Pancreas (tissue), 10 donors: ENCODE measurements at places on chromosomes 13 and 19.

DNA sequence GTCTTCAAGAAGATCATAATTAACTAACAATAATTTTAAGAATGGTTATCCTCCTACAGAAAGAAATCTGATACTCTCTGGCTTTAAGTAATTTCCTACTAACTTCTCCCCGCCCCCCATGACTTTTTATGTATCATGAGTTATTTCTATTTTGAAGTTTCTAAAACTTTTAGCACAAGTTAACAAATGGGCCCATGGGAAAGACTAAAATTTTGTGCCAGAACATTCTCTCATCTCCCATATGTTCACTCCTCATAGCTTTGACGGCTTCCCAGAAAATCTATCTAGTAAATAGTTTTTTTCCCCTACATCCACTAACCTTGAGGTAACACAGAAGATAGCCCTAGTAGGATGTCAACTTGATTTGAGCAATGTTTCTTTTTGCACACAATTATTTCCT, 148.3 kb downstream of the POSTN start:
- DNase-seq, result no peak

- DNase-seq, result no peak
Observed at GRCh38 chr13:86922936-86923335, 748.2 kb upstream of the SLITRK5 start.

DNA sequence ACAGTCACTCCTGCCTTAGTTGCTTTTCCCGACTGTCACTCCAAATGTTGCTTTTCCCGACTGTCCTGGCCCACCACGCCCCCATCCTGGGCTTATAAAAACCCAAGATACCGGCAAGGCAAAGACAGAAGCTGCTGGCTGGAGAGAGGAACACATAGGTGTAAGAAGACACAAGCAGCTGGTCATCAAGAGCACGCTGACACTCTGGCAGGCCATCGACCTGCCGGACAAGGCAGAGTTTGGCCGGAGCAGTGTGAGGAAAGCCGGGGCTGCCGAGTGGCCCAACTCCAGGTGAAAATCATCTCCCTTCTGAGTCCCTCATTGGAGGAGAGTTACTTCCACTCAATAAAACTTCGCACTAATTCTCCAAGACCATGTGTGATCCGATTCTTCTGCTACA, 349.5 kb downstream of the SLITRK1 start:
- DNase-seq, result no peak

GRCh38 chr13:46615888-46616531, 63.0 kb downstream of the LRCH1 start:
- DNase-seq, result no peak

DNA sequence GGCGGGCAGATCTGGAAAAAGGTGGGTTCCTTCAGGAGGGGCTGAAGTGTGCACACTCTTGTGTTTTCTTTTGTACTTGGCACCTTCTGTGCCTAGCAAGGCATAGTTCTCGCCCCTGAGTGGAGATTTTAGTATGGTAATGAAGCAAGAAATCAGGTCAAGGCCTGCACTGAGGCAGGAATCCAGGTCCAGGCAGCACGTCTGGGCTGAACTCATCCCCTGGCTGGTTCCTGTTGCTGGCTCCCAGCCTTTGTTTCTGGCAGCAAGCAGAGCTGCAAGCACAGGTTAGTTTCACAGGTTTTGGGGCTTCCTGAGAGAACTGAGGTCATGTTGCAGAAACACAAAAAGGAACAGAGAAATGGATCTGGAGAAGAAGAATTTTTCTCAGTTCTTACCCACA, 21.2 kb downstream of the SIGLEC7 start:
- DNase-seq, result no peak

- no peak for DNase-seq
Observed at GRCh38 chr19:43596842-43597461, 557 bp downstream of the ZNF576 start.

DNA sequence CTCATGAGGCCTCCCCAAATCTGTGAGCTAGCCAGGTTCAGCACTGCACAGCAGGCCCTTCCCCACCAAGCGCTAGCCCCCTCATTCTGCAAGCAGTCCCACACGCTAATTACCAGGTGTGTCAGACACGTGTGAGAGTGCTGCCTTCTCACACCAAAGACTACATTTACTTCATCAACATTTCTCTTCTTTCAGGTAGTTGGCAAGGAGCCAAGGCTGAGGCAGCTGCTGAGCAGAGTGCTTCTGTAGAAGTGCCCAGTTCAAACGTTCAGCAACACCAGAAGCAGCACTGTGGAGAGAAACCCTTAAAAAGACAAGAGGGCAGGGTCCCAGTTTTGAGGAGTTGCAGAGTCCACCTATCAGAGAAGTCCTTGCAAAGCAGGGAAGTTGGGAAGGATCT, 6.4 kb downstream of the ZNF773 start:
- no peak for DNase-seq

DNA sequence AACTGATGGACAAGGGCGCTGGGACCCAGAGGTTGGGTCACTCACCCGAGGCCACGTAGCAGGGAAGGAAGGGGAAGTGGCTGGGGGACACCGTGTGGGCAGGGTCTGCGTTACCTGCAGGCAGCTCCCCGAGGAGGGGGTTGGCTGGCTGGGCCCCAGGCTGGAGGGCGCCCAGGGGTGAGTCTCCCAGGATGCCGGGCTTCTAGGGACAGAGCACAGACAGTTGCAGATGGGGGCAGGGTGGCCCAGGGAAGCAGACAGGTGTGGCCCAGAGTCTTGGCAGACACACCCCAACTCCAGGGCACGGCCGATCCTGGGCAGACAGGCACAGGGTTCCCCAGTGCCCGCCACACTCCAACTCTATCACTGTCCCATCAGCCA, 5.6 kb upstream of the FDX2 start:
- no peak for DNase-seq

DNA sequence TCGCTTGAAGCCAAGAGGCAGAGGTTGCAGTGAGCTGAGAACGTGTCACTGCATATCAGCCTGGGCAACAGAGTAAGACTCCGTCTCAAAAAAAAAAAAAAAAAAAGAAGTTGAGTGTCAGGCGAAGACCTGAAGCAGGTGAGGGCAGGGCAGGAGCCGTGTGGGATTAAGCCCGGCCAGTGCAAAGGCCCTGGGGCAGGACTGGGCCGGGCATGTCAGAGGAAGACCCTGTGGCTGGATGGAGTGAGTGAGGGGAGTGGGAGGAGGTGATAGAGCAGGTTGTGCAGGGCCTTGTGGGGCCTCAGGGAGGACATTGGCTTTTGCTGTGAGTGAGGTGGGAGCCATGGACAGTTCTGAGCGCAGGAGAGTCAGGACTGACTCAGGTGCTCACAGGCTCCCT, 47.9 kb downstream of the TMED1 start:
- DNase-seq, result no peak

DNA sequence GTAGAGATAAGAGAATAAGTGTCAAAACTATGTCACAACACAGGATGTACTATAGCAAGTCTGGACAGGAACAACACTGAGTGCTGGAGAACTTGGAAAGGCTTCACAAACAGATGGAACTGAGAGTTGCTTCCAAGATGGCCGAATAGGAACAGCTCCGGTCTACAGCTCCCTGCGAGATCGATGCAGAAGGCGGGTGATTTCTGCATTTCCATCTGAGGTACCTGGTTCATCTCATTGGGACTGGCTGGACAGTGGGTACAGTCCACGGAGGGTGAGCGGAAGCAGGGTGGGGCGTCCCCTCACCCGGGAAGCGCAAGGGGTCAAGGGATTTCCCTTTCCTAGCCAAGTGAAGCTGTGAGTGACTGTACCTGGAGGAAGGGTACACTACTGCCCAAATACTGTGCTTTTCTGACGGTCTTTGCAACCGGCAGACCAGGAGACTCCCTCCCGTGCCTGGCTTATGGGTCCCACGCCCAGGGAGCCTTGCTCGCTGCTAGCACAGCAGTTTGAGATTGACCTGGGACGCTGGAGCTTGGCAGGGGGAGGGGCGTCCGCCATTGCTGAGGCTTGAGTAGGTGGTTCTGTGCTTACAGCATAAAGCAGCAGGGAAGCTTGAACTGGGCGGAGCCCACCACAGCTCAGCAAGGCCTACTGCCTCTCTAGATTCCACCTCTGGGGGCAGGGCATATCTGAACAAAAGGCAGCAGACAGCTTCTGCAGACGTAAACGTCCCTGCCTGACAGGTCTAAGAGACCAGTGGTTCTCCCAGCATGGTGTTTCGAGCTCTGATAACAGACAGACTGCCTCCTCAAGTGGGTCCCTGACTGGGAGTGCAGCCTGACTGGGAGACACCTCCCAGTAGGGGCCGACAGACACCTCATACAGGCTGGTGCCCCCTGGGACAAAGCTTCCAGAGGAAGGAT, 46.0 kb downstream of the USP12 start:
- DNase-seq, result no peak

GRCh38 chr19:53571339-53571738, 33.4 kb downstream of the ZNF331 start:
- no peak for DNase-seq

- no peak for DNase-seq
Observed at GRCh38 chr19:7301525-7301924, 7.3 kb upstream of the INSR start.

GRCh38 chr13:24040835-24041234, 119.7 kb upstream of the SPATA13 start:
- DNase-seq, result no peak

DNA sequence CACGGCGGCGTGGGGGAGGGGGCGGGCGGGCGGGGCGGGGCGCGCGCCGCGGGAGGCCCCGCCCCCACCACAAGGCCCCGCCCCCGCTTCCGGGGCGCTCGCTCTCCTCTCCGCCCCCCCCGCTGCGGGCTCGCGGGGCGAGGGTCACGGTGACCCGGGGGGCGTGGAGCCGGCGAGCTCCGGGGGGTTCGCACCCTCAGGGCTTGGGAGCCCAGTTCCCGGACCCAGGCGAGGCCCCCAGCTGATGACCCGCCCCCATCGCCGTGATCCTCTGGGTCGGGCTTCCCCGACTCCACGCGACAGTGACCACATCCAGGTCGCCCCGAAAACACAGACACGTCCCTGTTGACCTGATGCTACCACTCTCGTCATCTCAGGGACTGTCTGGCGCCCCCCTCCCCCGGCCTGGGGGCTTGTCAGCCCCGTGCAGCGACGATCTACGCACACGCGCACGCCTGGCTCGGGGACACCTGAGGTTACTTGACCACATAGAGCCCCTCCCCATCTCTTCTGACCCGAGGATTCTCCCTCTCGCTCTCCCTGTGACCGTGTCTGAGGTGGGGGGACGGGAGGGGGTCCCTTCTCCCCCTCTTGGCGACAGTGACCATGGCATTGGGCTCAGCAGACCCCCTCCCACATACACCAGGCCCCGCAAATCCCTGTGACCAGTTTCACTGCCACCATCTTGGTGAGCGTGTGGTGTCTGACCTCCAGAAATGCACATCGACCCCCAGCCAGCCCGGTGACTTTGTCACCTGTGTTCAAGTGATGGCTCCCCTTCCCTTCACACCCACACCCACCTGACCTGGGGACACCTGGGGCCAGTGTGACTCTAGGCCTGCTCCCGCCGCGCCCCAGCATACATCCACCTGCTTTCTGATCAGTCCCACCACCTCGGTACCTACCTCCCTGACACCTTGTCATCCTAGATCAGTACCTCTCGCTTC, 670 bp downstream of the MAP2K7 start:
- peak; percentile 89 for DNase-seq

- DNase-seq, result peak; percentile 72
Observed at GRCh38 chr19:35549174-35549788, 3.9 kb downstream of the TMEM147 start.

DNA sequence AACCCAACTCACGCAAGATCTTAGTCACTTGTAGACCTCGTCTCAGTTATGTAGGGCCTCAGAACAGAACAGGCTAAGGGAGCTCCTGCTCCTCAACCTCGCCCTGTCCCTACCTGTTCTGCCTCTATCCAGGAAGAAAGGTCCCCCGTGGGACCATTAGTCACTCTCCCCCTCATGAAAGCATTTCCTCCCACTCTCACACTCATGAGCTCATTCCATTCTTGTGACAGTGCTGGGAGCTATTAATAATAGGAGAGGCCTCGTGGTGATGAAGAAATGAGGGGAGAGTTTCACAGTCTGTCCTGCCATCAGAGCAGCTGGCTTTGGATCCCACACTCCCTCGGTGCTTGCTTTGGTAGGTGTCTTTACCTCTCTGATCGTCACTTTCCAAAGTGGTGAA, 10.2 kb downstream of the PPP2R1A start:
- no peak for DNase-seq

GRCh38 chr13:39322836-39323585, 280.0 kb downstream of the LHFPL6 start:
- no peak for DNase-seq

DNA sequence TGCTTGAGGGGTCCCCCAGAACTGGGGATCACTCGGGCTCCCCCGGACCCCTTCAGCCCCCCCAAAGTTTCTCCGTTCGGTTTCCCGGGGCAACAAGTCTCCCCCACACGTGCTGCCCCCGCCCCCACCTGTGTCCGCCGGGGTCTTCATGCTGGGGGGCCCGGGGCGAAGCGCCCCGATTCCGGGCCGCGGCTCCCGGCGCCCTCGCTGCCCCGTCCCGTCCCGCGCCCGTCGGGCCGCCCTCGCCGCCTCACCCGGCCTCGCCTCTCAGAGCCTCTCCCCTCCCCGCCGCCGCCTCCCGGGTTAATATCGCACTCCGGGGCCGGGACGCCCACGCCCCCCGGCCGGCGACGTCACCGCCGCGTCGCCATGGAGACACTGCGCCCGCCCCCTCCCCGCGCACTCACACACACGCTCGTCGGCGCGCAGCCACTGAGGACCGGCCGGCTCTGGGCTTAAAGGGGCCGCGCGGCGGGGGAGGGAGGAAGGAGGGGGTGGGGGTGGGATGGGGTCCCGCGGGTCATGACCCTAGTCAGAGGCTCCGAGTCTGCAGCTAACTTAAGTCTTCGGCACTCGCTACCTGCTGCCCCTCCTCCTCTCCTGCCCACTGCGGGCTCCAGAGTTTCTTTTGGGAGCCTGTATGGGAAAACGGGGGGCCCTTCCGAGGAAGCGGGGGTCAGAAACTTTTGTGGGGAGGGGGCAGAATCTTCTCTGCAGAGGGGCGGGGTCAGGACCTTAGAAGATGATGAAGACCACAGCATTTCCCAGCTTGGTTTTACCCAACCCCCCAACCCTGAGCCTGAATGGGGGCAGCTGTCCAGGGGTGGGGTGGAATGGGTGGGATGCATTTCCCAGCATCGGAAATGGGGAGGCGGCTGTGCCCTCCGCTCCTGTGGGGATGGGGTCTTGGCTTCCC, at the start of gene ERF:
ERF (minus strand) TSS at position 279 of the 916 bp plus-strand sequence; CDS start at position 150, 129 bp downstream.
- peak; percentile 94 for DNase-seq

DNA sequence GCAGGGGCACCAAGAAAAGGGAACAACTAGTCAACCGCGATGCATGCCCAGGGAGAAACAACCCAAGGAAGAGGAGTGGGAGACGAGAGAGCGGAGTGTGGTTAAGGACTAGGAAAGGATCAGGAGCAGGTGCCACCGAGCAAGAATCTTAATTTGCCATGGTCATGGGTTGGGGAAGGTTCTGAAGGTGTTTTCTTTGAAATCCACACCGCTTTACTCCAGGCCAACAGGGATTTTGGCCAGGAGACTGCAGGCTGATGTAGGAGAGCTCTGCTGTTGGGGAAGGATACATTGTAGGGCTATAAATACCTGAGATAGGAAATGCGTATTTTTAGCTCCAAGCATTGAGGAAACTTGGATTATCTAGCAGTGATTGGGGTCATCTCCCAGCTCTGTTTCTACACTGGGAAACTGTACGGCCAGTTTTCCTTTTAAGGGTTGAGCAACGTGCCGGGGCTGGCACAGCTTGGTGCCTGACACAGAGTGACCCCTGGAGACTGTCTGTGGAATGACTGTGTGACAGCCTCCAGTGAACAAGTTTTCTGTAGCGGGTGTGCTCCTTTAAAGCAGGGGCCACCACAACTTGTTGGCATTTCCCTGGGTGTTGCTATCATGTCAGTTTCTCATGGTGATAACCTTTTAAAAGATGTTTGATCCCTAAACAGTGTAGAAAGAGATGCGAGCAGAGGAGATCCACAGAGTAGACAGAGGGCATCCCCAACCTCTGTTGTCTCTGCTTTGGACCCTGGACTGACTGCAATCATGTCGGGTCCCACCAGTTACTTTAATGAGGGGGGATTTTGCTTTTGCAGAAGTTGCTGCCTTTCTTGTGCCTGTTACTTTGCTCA, 34.3 kb downstream of the ZNF536 start:
- DNase-seq, result no peak
